ENCODE measurements at places on chromosomes 5 and 9. TPM values are rescaled to one million over a fixed set of nuclear protein-coding genes. Genes with fewer than 3 reads are reported as not detected.

GRCh38 chr5:35047785-35048404 lies at the start of gene AGXT2:
Gene AGXT2 (minus strand): TSS chr5:35047949. CDS start chr5:35047892, 57 bp downstream.
- DNase-seq: no peak

GRCh38 chr9:130635721-130636647 lies 28.4 kb upstream of the PRDM12 start:
- no peak for DNase-seq

GRCh38 chr5:110612794-110613247 lies 113.7 kb downstream of the TMEM232 start:
- DNase-seq: peak; percentile 1

GRCh38 chr9:135033487-135033886 lies 54.0 kb upstream of the OLFM1 start:
- DNase-seq: no peak

GRCh38 chr9:95037789-95038521 lies 279.6 kb downstream of the FANCC start:
- DNase-seq: no peak

DNA sequence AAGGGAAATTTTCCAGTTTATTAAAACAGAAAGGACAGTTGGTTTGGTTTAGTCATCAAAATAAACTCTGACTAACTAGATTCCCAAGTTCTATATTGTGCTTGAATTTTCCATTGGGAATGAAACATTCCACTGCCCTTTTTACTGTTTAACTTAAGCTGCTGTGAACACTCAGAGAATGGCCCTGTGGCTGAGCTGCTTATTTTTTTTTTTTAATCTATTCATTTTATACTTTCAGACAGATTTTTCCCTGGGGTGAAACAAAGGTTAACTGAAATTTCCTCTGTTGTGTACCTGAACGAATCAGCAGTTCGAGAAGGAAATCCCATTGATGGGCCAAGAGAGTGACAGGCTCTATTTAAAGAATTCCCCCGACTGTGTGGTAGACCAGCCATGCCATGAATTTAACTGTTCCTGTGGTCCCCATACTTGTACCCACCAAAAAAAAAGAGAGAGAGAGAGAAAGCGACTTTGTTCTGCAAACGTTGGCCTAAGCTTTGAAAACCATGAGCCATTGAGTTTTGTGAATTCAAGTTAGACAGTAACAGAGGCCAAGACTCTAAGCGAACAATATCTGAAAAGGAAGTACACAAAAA lies 138.7 kb upstream of the GRHPR start:
- peak; percentile 21 for DNase-seq

ADAMTS12 gene
- total RNA-seq: 12.4 TPM

KIAA0825 gene
- 1.7 TPM for total RNA-seq

GDF9 gene
- 0.66 TPM for total RNA-seq

LHX3 gene
- total RNA-seq: not detected

KIF20A gene
- total RNA-seq: 60.4 TPM

Data from GM23338 (cell line).